AG04450 (cell line): ENCODE measurements at places on chromosomes 3 and 15. TPM values are rescaled to one million over a fixed set of nuclear protein-coding genes. Genes with fewer than 3 reads are reported as not detected.

The ZDHHC23 gene
- 0.58 and 0.79 TPM in 2 replicates for polyA plus RNA-seq

The CSPG5 gene
- not detected in 2 replicates for polyA plus RNA-seq

The MAGEL2 gene
- 0.12 and 0.20 TPM in 2 replicates for polyA plus RNA-seq

The BTLA gene
- not detected in 2 replicates for polyA plus RNA-seq

The UPK1B gene
- 0.32 and 0.43 TPM in 2 replicates for polyA plus RNA-seq

The REC114 gene
- polyA plus RNA-seq = not detected in 2 replicates

The TTLL13 gene
- polyA plus RNA-seq = 0.04 and 0.07 TPM in 2 replicates

The GOLGA6B gene
- polyA plus RNA-seq = not detected in 2 replicates

The SCAANT1 gene
- not detected in 2 replicates for polyA plus RNA-seq

The CASR gene
- polyA plus RNA-seq = not detected in 2 replicates

The LYZL4 gene
- polyA plus RNA-seq = not detected in 2 replicates

The ZCWPW2 gene
- polyA plus RNA-seq = 0.65 and 0.76 TPM in 2 replicates

The RPL39L gene
- 14.4 and 17.0 TPM in 2 replicates for polyA plus RNA-seq

The ANKUB1 gene
- not detected in 2 replicates for polyA plus RNA-seq

The AAGAB gene
- 49.1 and 58.0 TPM in 2 replicates for polyA plus RNA-seq

The KLF15 gene
- 0.38 and 0.53 TPM in 2 replicates for polyA plus RNA-seq

The ITPKA gene
- 0.92 and 1.5 TPM in 2 replicates for polyA plus RNA-seq

The TMCO5A gene
- not detected in 2 replicates for polyA plus RNA-seq

The CFAP91 gene
- polyA plus RNA-seq = not detected in 2 replicates

The TEX264 gene
- polyA plus RNA-seq = 40.6 and 49.9 TPM in 2 replicates

The GABRG3 gene
- polyA plus RNA-seq = not detected in 2 replicates

The LMAN1L gene
- not detected in 2 replicates for polyA plus RNA-seq

The KBTBD13 gene
- not detected in 2 replicates for polyA plus RNA-seq

The WDR72 gene
- 0.02 TPM in 1 of 2 replicates, not detected in the other for polyA plus RNA-seq

The USP50 gene
- polyA plus RNA-seq = not detected in 2 replicates
